ENCODE measurements at places on chromosomes 2 and 18.

DNA sequence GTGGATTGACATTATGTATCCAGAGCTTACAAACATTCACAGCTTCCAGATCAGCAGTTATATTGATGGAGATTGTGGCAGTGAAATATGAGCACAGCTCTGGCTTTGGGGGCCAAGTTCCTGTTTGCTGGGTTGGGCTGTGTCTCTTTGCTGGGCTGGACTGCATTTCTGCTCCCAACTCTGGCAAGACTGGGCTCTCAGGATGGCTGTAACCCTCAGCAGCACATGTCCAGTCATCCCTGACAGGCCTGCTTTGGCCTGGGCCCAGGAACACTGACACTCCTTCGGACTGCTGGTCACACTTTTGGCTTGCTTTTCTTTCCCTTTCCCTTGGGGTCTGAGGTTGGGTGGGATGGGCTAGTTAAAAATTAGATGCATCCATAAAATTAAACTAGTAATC is 17.9 kb upstream of the VPS4B start:
- no peak for DNase-seq

DNA sequence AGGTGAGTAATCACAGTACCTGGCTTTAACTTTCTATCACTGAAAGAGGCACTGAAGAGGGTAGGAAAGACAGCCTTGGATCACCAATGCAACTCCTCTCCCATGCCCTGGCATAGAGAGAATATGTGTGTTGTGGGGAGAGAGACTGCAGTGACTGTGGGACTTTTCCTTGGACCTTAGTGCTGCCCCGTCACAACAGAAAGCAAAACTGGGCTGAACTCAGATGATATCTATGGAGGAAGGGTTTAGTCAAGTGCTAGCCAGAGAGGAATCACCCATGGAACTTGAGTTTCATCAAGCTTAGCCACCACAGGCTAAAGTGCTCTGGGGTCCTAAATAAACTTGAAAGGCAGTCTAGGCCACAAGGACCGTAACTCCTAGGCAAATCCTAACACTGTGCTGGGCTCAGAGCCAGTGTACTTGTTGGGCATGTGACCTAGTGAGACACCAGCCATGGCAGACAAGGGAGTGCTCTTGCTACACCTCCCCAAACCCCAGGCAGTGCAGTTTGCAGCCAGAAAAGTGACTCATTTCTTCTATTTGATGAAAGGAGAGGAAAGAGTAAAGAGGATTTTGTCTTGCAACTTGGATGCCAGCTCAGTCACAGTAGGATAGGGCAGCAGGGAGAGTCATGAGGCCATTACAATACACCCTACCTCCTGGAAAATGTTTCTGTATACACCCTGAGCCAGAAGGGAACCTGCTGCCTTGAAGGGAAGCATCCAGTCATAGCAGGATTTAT is 105.8 kb upstream of the SPOPL start:
- DNase-seq = no peak

DNA sequence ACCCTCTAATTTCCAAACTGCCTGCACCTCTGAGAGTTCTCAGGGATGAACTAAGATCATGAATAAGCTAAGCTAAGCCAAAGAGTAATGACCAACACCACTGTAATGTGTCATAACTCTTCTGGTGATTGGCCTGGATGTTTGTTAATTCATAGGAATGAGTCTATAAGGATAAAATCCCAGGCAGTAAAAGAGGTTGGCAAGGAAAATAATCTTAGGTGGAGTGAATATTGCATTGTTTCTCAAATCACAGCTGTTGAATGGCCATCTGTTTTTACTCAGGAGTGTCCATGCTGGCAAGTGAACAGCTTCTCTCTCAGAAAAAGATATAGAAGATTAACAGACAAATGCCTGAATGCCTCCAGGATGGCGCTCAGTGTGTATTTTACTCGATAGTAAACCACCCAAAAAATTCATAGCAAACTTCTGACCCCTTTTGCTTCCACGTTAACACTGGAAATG is 60.8 kb upstream of the GLS start:
- DNase-seq = no peak

DNA sequence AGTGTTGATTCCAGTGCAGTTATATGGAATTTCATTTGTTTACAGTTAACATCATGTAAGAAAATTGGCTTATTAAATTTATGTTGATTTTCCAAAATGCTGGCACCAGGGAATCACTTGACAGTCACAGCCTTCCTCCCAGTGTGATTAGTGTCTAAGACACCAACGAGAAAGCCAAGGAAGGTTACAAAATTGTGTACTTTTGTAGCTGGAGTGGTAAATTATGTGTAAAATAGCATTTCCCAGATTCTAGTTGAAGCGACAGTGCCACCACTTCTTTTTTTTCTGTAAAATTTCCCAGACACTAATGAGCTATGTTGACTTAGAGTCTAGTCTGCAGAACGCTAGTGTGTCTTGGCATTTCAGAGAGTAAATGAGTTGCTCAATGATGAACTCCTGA is 101.3 kb downstream of the NCK2 start:
- DNase-seq = no peak

DNA sequence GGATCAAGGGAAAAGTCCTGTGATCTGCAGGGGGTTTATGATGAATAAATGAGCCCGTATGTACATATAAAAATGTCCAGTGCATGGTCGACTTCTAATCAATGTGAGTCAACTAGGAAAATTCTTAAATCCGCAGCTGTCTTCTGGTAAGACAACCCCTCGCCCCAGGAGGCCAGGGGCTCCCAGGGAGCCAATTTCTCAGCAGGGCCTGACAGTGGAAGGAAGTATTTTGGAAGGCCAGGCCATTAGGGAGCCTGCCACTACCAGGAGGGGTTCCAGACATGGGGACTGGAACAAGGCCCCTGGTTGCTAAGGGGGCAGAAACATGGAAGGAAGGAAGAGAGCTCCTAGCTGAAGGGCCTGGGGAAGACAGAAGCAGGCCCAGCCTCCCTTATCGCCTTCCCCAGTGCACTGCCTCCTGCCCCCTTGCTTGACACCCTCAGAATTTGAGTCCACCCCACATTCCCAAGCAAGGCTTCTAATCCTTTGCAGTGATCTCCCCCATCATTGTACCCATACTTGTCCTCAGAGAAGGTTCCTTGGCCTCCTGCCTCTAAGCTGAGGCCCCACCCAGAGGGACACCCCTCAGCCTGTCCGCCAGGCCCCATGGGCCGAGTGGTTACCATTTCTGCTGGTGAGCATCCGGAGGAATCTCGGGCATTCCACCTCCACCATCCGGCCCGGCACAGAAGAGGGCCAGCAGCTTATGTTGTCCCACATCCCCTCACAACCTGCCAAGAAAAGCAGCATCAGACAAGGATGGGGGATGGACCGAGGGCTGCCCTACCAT is 45.9 kb downstream of the SCTR start:
- DNase-seq = no peak

DNA sequence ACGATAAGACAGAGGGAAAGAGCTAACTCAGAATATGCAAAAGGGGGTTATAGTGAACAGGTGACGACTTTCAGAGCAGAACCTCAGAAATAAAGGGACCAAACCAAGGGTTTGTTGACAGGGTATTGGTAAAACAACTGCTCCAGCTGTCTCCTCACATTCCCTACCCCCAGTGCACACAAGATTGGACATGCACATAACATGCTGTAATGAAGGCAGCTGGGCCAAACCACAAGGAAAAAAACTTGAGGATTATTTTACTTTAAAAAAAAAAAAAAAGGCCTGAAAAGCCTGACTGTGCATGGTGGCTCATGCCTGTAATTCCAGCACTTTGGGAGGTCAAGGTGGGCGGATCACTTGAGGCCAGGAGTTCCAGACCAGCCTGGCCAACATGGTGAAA is 3.5 kb downstream of the RBM43 start:
- DNase-seq = no peak

GRCh38 chr18:48345596-48345995 is 63.6 kb downstream of the ZBTB7C start:
- no peak for DNase-seq

- no peak for DNase-seq
Observed at GRCh38 chr2:164479460-164479859, 141.8 kb downstream of the GRB14 start.

DNA sequence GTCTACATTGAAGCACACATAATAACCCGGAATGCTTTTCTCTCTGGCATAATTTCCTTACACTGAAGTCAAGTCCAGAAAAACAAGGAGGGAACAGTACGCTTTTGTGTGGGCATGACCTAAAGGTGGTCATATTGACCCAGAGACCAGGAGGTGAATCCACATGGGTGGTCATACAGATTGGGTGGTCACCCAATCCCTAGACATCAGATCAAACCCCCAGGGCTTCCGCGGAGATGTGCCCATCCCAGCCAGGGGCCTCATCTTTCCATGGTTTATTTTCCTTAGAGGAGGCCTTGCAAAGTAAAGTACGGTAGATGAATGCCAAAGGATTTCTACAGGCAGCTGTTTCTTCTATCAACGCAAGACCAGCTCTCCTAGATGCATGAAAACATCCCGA is 38.8 kb downstream of the FAM168B start:
- no peak for DNase-seq

DNA sequence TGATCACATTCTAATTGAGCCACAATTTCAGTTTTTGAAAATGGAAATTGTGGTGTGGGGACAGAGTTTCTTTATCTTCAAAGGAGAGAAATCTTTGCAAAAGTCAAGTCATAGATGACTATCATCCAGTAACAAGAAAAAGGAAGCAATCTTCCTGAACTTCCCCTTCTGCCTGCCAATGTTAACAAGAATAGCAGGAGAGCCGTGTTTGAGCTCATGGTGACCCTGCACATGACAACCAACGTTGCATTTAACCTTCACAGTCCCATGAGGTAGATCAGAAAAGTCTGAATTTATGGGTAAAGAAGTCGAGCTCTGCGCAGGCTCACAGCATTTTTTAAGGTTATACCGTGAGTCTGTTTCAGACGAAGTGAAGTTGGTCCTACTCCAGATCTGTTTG is 454.9 kb downstream of the LPIN1 start:
- DNase-seq = no peak

DNA sequence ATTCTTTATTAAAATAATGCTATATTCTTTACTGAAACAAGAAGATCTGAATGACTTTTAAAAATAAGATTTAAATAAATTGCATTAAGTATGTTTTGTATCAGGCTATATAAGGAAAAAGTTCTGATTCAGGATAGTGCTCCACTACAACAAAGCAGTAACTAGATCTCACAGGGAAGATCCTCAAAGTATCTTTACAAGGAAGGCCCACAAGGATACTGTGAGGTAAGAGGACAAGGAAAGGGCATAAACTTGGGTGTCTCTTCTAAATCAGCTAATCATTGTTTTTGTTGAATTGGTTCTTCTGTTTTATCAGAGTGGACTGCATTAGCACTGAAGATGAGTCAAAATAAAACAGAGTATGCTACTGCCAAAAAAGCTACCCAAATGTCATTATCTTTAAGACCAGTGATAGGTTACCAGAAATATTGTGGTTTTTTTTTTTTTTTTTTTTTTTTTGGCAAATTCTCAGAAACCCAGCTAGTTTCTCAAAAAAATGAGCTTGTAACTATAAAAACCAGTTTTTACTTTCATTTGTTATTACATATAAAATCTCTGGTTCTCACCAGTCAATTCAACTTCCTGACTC is 160.9 kb downstream of the BAZ2B start:
- DNase-seq = no peak

DNA sequence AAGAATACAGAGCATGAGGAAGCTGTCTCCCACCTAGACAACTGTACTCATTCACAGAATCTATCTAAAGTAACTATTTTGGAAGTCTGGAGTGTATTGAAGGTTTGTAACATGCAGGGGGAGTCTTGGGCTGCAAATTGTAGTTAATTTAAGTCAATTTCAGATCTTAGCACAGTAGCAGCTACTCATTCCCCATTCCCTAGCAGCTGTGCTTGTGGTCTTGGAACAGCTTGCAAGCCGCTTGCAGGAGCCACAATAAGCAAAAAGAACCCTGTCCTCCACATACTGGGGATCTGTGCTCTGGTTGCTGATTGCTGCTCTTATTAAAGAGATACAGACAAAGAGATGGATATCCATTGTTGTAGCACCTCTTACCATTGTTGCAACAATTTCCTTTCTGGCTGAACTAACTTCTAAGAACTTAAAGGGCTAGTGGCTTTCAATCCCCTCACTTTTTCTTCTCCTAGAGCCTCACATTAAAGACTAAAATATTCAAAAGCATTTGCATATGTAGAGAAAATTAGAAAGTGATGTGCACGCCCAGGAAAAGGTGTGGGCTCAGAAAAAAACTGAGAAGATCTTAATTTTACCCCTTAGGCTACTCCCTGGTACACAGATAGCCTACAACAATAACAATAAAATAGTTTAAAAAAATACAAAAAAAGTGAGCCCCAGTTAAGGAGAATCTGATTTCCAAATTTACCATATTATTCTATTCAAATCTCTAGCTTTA is 1775.1 kb upstream of the PIK3C3 start:
- DNase-seq = no peak

- DNase-seq = no peak
Observed at GRCh38 chr2:64338910-64339500, 115.0 kb upstream of the LGALSL start.

Data from stimulated activated CD4-positive, alpha-beta T cell treated with anti-CD3 and anti-CD28 coated beads, Interleukin-1b, Interleukin-23, amount 100 ng/mL, for 1 hour (primary cell).